Activated T-helper 2 cell treated with anti-CD3 and anti-CD28 coated beads, Interferon-gamma antibody, Interleukin-2, Interleukin-4, amounts not matched to agents 10 μg/mL and 5 μg/mL and 100 μg/mL, durations not matched to agents 14 hours and 24 hours and 36 hours (primary cell): ENCODE measurements at places on chromosomes 11 and 22. TPM values are rescaled to one million over a fixed set of nuclear protein-coding genes. Genes with fewer than 3 reads are reported as not detected.
A peak's percentile ranks its signal among the peaks of the same experiment; 100 is the strongest.

DNA sequence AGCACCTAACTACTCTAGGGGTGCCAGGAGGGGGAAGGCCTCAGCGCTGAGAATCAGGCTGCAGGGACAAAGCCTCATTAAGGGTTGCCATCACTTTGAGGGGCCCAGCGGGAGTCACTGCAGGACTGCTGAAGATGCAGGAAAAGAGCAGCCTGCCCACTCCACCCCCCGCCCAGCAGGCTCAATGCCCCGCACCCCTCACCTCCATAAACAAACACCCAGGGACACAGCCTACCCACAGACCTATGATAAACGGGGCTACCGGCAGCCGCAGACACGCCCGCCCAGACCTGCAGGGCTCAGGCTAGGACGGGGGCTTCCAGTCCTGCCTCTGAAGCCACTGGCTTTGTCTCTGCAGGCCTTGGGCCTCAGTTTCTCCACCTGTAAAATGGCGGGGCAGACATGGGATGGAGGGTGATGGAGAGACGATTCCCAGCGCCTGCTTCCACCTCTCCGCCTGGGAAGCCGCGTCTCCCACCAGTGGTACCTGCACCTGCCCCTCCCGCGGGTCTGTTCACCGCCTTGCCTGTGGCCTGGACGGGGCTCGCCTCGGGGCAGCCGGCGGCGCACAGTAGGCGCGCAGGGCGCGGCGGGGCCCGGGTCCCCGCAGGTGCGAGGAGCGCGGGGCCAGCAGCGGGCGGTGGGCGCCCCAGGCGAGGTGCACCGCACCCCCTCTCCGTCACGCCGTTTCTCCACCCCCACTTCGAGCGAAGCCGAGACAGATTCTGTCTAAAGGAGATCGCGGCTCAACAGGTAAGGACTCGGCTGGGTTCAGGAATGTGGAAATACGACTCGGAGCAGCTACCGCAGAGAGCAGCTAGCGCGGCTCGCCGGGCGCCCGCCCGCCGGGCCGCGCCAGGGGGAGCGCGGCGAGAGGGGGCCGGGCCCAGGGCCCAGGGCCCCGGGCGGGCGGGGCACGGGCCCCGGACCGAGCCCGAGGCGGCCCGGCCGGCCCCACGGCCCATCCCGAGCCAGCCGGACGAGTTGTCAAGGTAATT, 1.5 kb downstream of the WNT7B start:
- H3K27me3 ChIP-seq = peaks cover 43% of the 10 kb centered on the region
- H3K4me3 ChIP-seq = no peak overlapping the region
- H3K36me3 ChIP-seq = no peaks in the 10 kb centered on the region
- no peak for DNase-seq
- H3K4me1 ChIP-seq = peaks cover 1% of the 10 kb centered on the region
- no peak overlapping the region for H3K27ac ChIP-seq

DNA sequence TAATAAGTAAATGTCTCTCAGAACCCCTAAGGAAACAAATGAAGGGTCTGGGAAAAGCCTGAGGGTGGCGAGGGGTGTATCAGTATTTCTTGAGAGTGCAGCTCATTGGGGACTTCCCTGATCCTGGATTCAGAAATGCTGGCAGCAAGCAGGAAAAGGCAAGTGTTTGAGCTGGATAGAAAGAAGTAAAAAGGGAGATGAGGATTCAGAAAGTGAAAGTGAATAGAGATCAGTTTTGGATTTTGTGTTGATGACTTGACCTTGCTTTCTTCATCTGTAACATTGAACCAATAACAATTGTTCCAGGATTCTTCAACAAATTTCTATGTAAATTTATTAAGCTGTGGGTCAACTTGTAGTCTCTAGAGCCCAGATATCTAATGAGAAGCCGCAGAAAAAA, 66.9 kb upstream of the CTSC start:
- H3K4me1 ChIP-seq = peaks cover 27% of the 10 kb centered on the region
- no peak overlapping the region for H3K4me3 ChIP-seq
- no peaks in the 10 kb centered on the region for H3K27me3 ChIP-seq
- no peaks in the 10 kb centered on the region for H3K36me3 ChIP-seq

DNA sequence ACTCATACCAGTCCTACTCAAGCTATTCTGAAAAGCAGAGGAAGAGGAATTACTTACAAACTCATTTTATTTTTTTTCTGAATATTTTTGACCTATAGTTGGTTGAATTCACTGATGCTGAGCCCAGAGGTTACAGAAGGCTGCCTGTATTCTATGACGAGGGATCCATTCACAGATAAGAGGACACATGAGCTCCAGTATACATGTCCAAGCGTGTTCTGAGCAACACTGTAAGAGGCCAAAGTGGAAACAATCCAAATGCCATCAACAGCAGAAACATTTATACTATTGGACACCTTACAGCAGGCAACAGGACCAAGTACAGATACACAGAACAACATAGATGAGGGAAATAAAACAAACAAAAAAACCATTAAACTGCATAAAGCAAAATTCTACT, 10.3 kb downstream of the KDM4E start:
- no peak overlapping the region for H3K4me3 ChIP-seq
- no peaks in the 10 kb centered on the region for H3K4me1 ChIP-seq
- no peaks in the 10 kb centered on the region for H3K36me3 ChIP-seq

- no peak overlapping the region for H3K27ac ChIP-seq
- no peak overlapping the region for H3K4me3 ChIP-seq
- H3K4me1 ChIP-seq = no peaks in the 10 kb centered on the region
Observed at GRCh38 chr22:50347157-50347556, 4.0 kb downstream of the PPP6R2 start.

DNA sequence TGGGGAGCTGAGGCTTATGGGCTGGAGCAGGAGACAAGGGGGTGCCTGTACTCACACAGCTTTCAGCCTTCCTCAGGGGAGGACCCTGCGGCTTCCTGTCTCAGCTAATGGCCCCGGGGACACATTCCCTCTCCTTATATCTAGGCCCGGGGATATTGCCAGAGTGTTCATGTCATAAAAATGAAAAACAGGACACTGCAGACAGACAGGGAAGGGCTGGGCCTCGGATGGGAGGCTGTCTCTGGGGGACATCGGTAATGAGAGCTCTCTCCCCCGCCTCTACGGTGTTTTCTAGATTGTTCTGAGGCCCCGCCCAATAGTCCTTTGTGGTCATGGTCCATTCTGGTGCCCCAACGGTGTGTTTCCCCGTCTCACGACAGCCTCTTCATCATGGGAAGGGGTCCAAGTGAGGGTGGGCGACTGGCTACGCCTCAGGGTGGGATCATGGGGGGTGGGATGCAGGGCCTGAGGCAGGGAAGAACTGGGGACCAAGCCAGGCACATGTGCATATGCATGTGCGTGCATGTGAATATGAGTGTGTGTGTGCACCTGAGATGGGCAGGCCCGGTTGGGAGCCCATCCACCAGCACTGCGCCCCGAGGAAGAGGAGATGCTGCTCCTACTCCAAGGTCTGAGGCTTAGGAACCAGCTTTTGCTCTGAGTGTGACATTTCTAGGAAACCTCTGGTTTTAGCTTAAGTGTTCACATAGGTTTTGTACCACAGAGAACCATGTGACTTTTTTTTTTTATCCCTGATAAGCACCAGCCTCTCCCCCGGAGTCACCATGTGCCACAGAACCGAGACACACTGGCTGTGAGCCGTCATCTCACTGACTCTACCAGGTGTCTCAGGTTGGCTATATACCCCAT, 5.3 kb downstream of the ARVCF start:
- H3K36me3 ChIP-seq = no peaks in the 10 kb centered on the region
- H3K27ac ChIP-seq = no peak overlapping the region
- peaks cover 2% of the 10 kb centered on the region for H3K4me1 ChIP-seq
- no peak for DNase-seq
- H3K27me3 ChIP-seq = peaks cover 12% of the 10 kb centered on the region

DNA sequence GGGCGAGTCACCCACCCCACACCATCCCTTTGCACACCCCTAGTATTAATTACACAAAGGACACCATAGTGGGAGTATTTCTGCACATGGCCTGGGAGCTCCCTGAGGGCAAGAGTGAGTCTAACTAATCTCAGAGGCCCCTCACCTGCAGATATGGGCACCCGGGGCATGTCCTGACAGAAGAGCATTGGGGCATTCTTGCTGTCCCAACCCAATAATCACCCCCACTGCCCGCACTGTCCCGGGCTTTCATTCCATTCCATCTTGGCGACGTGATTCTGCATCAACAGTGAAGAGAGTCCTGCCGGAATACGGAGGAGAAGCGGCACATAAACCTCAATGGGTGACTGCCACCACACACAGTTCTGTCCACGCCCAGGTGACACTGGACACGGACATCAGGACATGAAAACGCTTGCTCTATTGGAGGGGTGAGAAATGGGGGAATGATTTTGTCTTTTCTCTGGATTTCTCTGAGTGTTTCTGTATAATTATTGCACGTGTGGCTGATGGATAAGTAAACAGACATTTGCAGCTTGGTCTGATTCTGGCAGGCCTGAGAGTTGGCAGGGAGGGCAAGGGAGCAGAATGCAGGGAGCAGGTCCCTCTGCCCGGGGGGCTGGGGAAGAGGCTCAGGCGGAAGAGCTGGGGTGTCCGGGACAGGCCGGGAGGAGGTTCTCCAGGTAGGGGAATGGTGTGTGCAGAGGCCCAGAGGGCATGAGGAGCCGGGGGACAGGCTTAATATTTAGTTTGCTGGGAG, 38.2 kb downstream of the SCUBE1 start:
- H3K27me3 ChIP-seq = peaks cover 15% of the 10 kb centered on the region
- H3K27ac ChIP-seq = no peak overlapping the region
- H3K4me3 ChIP-seq = no peak overlapping the region
- no peaks in the 10 kb centered on the region for H3K4me1 ChIP-seq
- H3K36me3 ChIP-seq = no peaks in the 10 kb centered on the region

GRCh38 chr11:74169738-74170458, 904 bp downstream of the C2CD3 start:
- H3K36me3 ChIP-seq = peaks cover 26% of the 10 kb centered on the region
- no peak overlapping the region for H3K27ac ChIP-seq
- DNase-seq = no peak
- peaks cover 13% of the 10 kb centered on the region for H3K4me1 ChIP-seq
- H3K27me3 ChIP-seq = no peaks in the 10 kb centered on the region

DNA sequence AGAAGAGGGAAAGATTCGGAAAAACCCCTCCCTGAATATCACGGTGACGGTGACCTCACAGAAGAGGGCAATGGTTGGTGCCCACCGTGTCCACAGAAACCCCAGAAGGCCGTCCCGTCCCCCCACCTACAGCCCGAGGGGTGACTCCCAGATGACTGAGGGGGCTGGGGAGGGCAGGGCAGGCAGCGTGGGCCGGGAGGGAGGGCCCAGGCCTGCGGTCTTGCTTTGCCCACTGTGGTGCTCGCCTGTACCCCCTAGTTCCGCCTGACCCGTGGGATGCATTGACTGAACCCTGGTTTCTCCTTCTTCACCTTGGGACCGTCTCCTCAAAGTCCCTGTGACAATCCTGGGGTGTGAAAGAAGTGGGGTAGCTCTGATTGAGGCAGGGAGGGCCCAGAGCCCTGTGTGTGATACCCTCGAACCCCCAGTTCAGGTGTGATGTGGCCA, 526.7 kb downstream of the BRD1 start:
- no peaks in the 10 kb centered on the region for H3K4me1 ChIP-seq
- DNase-seq = peak; percentile 6
- no peaks in the 10 kb centered on the region for H3K36me3 ChIP-seq
- H3K4me3 ChIP-seq = no peak overlapping the region
- no peak overlapping the region for H3K27ac ChIP-seq

- no peaks in the 10 kb centered on the region for H3K4me1 ChIP-seq
- H3K27ac ChIP-seq = no peak overlapping the region
- H3K36me3 ChIP-seq = no peaks in the 10 kb centered on the region
- no peaks in the 10 kb centered on the region for H3K27me3 ChIP-seq
- no peak overlapping the region for H3K4me3 ChIP-seq
- no peak for DNase-seq
Observed at GRCh38 chr11:5257296-5257695, 2.7 kb upstream of the HBG2 start.

DNA sequence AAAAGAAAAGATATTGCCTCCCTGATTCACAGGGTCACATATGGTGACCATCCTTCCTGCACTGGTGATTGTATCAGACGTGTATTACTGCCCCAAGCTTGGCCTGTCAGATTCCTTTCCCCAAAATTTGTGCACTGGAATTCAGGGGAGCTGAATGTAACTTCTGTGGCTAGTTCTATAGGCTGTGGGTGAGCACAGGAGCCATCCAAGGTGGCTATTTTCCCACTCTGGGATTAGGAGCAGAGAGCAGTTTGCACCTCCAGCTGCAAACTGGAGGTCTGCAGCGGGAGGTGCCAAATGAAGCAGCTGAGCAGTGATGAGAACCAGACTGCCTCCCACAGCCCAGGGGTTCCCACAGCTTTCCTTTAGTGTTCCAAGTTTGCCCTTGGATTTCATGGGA, 124.2 kb upstream of the PITPNB start:
- H3K36me3 ChIP-seq = no peaks in the 10 kb centered on the region
- H3K27ac ChIP-seq = no peak overlapping the region
- DNase-seq = no peak
- no peaks in the 10 kb centered on the region for H3K4me1 ChIP-seq

DNA sequence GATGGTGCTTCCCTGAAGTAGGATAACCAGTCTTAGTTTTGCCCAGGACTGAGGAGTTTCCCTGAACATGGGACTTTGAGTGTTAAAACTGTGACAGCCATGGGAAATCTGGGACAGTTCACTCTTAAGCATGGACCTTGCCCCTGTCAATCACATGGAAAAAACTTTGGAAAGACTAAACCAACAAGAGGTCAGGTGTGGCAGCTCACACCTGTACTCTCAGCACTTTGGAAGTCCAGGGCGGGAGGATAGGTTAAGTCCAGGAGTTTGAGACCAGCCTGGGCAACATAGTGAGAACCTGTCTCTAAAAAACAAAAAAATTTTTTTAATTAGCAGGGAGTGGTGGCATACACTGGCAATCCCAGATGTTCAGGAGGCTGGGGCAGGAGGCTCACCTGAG, 3.3 kb upstream of the AMBRA1 start:
- H3K4me1 ChIP-seq = peaks cover 20% of the 10 kb centered on the region
- no peak overlapping the region for H3K27ac ChIP-seq
- H3K4me3 ChIP-seq = no peak overlapping the region

GRCh38 chr22:38751422-38752346, 4.1 kb downstream of the SUN2 start:
- DNase-seq = peak; percentile 77
- H3K4me1 ChIP-seq = peaks cover 38% of the 10 kb centered on the region
- H3K4me3 ChIP-seq = peak overlapping the region; percentile 75
- H3K27me3 ChIP-seq = no peaks in the 10 kb centered on the region
- peaks cover 75% of the 10 kb centered on the region for H3K36me3 ChIP-seq
- peak overlapping the region; percentile 94 for H3K27ac ChIP-seq

DNA sequence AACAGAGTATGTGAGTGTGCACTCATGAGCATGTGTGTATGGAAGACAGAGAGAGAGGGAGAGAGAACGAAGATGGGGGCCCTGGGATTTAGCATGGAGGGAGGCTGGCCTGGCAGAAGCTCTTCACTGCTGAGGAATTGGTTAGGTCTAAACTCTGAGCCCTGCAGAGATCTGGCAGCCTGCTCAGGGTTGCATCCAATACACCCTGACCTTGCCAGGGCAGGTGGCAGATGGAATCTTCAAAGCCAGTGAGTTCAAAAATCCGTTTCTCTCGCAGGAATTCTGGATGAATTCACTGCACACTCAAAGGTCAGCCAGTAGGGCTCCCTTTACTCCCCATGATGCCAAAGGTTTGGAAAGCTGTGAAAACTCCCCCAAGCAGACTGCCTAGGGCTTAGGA, 61.4 kb upstream of the OLFML1 start:
- no peak overlapping the region for H3K4me3 ChIP-seq
- no peak for DNase-seq
- no peak overlapping the region for H3K27ac ChIP-seq
- H3K36me3 ChIP-seq = no peaks in the 10 kb centered on the region
- H3K27me3 ChIP-seq = peaks cover 2% of the 10 kb centered on the region
- peaks cover 4% of the 10 kb centered on the region for H3K4me1 ChIP-seq

GRCh38 chr22:20885557-20886323, 26.9 kb downstream of the SNAP29 start:
- H3K4me1 ChIP-seq = no peaks in the 10 kb centered on the region
- H3K27ac ChIP-seq = no peak overlapping the region
- H3K4me3 ChIP-seq = no peak overlapping the region
- DNase-seq = peak; percentile 13
- H3K27me3 ChIP-seq = no peaks in the 10 kb centered on the region

The SULT4A1 gene
- not detected in 2 replicates for total RNA-seq

The LUZP2 gene
- not detected in 2 replicates for total RNA-seq
